IMR-90 (cell line): ENCODE measurements at places on chromosomes 5 and 9. TPM values are rescaled to one million over a fixed set of nuclear protein-coding genes. Genes with fewer than 3 reads are reported as not detected.

The GLRA1 gene
- total RNA-seq: not detected in 2 replicates

DNA sequence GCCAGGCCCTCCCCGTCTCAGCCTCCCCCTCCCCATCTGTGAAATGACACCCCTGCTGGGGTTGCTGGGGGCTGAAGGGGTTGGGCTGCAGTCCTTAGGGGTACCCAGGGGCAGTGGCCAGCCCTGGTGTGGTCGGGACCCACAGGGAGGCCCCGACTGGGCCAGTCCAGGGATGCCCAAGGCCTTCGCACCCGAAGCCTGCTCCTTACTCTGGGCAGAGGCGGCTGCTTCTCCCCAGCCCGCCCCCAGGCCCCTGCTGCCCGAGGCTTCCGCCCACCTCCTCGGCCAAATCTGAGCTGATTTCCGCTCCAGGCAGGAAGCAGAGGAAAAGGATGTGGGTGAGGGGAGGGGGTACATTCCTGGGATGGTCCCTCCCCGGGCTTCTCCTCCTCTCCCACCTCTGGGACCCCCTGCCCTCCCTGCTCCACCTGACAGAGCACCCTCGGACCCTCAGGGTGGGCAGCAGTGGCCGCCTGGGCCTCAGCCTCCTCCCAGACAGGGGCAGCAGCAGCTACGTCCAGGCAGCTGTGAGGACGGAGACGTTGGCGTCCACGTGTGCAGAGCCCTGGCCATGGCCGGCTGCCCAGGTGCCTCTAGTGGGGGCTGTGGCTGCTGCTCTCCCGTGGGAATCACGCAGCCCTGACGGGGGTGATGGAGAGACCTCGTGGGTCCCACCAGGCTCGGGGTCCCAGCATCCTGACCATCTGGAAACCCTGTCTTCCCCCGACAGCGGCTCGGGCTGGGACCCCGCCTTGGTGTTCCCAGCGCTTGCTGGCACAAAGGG is 4.2 kb upstream of the NRARP start:
- peaks cover 6% of the 10 kb centered on the region; the same call in 1 of the 2 replicates for H3K27me3 ChIP-seq
- peaks cover 3% of the 10 kb centered on the region for H3K4me1 ChIP-seq
- H3K27ac ChIP-seq: no peak overlapping the region

DNA sequence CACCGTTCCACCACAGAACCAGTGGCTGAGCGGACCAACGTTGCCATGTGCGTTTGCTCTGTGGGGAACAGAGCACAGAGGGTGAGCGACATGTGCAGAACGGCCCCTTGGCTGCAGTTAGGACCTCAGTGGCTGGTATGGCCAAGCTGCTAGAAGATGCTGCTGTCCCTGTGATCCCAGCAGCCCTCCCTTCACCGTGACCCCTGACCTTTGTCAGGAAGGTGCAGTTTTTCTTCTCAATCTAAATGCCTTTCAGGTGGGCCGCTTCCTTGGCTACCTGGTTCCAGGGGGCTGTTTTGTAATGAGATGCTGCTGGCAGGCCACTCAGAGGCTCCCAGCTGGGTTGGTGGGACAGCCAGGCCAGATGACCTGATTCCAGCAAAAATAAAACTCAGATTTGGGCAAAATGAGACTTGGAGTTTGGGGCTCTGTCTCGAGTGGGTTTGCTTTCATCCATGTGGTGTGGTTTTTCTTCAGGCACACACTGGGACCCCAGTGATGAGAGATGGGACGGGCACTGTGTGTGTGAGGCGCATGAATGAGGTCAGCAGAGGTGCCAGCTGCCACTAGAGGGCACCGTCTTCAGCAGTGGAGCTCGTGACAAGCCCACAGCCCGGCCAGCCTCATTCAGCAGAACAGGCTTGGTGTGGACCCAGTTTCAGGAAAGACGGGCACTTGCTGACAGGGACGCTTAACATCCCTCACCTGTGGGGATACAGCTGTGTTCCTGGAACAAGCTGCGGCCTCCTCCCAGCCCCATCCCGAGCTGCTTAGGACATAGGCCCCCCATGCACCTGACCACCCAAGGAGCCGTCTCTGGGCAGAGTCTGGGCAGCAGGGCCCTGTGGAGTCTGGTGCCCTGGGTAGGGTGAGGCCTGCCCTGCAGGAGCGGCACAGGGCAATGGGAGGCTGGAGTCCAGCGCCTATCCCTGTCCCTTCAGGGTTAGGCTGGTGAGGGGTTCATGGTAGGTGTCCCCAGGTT is 4.1 kb downstream of the MRPS2 start:
- H3K27me3 ChIP-seq: peaks cover 2% of the 10 kb centered on the region; the same call in 1 of the 2 replicates
- no peak overlapping the region for H3K4me3 ChIP-seq
- H3K27ac ChIP-seq: no peak overlapping the region
- H3K4me1 ChIP-seq: peaks cover 6% of the 10 kb centered on the region; the same call in 1 of the 2 replicates
- H3K36me3 ChIP-seq: peaks cover 27% of the 10 kb centered on the region
- DNase-seq: peak; percentile 52

- H3K4me3 ChIP-seq: no peak overlapping the region
- H3K4me1 ChIP-seq: no peaks in the 10 kb centered on the region
- no peak overlapping the region for H3K27ac ChIP-seq
- no peaks in the 10 kb centered on the region for H3K27me3 ChIP-seq
- no peak for DNase-seq
These were observed 249.1 kb downstream of the GADD45G start for GRCh38 chr9:89853931-89854330.

The CCIN gene
- total RNA-seq: 1.1 TPM in 2 replicates

The LCN9 gene
- total RNA-seq: not detected in 2 replicates

DNA sequence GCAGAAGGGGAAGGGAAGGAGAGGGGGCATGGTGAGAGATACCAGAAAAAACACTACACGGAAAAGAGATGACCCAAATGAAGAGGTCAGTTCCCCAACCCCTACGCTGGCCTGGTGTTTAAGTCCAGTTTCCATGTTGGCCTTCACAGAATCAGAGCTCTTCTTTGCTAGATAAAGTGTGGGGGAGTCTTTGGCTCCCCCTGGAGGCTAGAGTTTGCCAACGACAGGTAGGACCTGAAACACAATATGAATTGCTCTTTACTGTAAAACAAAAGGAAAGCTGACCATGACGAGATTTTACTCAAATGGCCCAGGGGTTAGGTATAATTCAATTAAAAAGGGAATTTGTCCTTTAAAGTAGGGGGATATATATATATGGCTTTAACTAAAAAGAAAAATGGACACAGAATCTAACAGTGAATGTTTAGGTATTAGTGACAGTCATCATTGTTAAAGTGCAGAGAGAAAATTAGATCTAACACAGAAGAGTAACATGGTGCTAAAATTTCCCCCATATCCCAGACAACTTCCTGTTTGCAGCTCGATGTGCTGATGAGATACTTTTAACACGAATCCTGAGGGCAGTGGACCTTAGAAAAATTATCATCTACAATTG is 92.0 kb downstream of the SV2C start:
- no peak overlapping the region for H3K4me3 ChIP-seq
- H3K36me3 ChIP-seq: no peaks in the 10 kb centered on the region
- no peaks in the 10 kb centered on the region for H3K4me1 ChIP-seq
- H3K27ac ChIP-seq: no peak overlapping the region

The INVS gene
- 25.3 and 33.5 TPM in 2 replicates for total RNA-seq

- H3K4me1 ChIP-seq: no peaks in the 10 kb centered on the region; the same call in 1 of the 2 replicates
- H3K27me3 ChIP-seq: peaks cover 53% of the 10 kb centered on the region
- H3K36me3 ChIP-seq: no peaks in the 10 kb centered on the region
- peak; percentile 19 for DNase-seq
These were observed 22.0 kb downstream of the ENHO start for GRCh38 chr9:34500623-34501267.

DNA sequence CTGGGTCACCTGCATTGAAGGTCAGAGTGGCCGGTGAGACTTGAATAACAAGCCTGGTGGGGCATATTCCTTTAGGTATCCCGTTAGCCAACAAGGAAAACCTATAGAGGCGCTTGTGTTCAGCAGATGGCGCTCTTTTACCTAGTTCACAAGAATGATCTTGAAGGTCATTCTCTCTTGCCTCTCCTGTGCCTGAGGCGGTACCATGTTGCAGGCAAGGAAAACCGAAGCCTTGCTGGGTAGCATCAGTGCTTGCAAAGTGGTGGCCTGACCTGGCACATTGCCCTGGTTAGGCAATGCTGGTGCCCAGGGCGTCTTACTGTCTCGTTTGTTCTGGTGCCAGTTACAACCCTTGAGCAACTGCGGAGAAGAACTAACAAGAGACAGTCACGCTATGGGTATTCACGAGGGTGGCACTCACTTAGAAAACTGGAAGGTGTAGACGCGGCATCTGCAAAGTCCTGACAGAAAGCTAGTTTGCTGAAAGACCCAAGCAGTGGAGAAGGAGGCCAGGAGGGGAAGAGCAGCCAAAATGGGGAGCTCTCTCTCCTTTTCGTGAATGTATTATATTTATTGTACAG is 56.7 kb downstream of the AOPEP start:
- peak overlapping the region; percentile 67 for H3K27ac ChIP-seq
- H3K36me3 ChIP-seq: no peaks in the 10 kb centered on the region
- DNase-seq: peak; percentile 87
- H3K4me1 ChIP-seq: peaks cover 9% of the 10 kb centered on the region
- H3K4me3 ChIP-seq: no peak overlapping the region

GRCh38 chr9:126830827-126831226 is 26.0 kb downstream of the ZBTB43 start:
- H3K27me3 ChIP-seq: no peaks in the 10 kb centered on the region
- H3K4me3 ChIP-seq: no peak overlapping the region
- H3K36me3 ChIP-seq: peaks cover 25% of the 10 kb centered on the region
- no peak for DNase-seq
- H3K27ac ChIP-seq: no peak overlapping the region

The PROB1 gene
- total RNA-seq: under 0.01 TPM in 2 replicates

The TTC1 gene
- 23.1 and 46.9 TPM in 2 replicates for total RNA-seq

The ESM1 gene
- 8.9 and 10.2 TPM in 2 replicates for total RNA-seq

The DOCK8 gene
- total RNA-seq: not detected in 2 replicates

- no peak overlapping the region for H3K4me3 ChIP-seq
- H3K27ac ChIP-seq: no peak overlapping the region
- peaks cover 48% of the 10 kb centered on the region for H3K36me3 ChIP-seq
- no peak for DNase-seq
- no peaks in the 10 kb centered on the region for H3K27me3 ChIP-seq
These were observed 29.8 kb downstream of the TCF7 start for GRCh38 chr5:134143944-134144941.

The AGXT2 gene
- not detected in 2 replicates for total RNA-seq

DNA sequence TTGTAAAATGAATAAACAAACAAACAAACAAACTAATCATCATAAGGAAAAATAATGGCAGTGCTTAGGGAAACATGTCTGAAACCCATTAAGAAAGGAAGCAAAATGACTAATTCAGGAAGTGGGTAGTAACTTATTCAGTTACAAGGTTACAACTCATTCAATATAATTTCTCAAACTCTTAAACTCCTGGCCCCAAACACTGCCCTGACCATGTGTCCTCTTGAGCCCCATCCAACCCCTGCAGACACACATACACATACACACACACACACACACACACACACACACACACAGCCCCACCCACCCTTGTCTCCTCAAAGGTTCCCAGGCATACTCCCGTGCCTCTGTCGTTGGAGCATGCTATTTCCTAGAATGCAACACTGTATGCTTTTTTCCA is 193.9 kb downstream of the SEC61B start:
- no peak overlapping the region for H3K4me3 ChIP-seq
- H3K4me1 ChIP-seq: peaks cover 6% of the 10 kb centered on the region
- no peak overlapping the region for H3K27ac ChIP-seq
- no peaks in the 10 kb centered on the region for H3K27me3 ChIP-seq
- DNase-seq: peak; percentile 36
- H3K36me3 ChIP-seq: no peaks in the 10 kb centered on the region

The OR1J2 gene
- total RNA-seq: not detected in 2 replicates

DNA sequence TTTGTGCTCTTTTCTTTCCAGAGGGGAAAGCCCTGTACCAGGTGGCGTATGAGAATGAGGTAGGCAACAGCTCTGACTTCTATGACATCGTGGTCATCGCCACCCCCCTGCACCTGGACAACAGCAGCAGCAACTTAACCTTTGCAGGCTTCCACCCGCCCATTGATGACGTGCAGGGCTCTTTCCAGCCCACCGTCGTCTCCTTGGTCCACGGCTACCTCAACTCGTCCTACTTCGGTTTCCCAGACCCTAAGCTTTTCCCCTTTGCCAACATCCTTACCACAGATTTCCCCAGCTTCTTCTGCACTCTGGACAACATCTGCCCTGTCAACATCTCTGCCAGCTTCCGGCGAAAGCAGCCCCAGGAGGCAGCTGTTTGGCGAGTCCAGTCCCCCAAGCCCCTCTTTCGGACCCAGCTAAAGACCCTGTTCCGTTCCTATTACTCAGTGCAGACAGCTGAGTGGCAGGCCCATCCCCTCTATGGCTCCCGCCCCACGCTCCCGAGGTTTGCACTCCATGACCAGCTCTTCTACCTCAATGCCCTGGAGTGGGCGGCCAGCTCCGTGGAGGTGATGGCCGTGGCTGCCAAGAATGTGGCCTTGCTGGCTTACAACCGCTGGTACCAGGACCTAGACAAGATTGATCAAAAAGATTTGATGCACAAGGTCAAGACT is 10.3 kb downstream of the PCYOX1L start:
- H3K4me1 ChIP-seq: 0 out of 2 replicates have a peak, but pooled peaks cover 2% of the 10 kb centered on the region
- no peaks in the 10 kb centered on the region for H3K36me3 ChIP-seq
- no peak overlapping the region for H3K27ac ChIP-seq
- H3K4me3 ChIP-seq: no peak overlapping the region
- no peak for DNase-seq

DNA sequence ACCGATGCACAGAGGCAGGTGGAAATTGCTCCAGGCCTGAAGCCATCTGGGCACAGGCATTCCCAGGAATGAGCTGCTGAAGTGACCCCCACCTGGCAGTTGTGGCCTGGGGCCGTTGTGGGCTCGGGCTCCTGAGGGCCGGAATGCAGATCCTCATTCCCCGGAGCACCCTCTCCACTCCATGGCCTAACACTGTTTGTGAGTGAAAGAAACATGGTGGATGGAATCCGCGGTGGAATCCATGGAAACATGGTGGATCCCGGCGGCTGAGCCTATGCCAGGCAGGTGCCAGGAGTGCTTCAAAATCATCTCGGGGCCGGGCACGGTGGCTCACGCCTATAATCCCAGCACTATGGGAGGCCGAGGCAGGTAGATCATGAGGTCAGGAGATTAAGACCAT is 3.6 kb upstream of the SARDH start:
- DNase-seq: no peak
- peaks cover 4% of the 10 kb centered on the region; the same call in 1 of the 2 replicates for H3K27me3 ChIP-seq

The UHRF2 gene
- total RNA-seq: 37.3 and 55.3 TPM in 2 replicates

The MYOZ3 gene
- total RNA-seq: under 0.01 TPM in 2 replicates

- no peak for DNase-seq
- peak overlapping the region; percentile 98 for H3K27ac ChIP-seq
- H3K4me1 ChIP-seq: peaks cover 38% of the 10 kb centered on the region
- no peaks in the 10 kb centered on the region for H3K27me3 ChIP-seq
- peaks cover 7% of the 10 kb centered on the region for H3K36me3 ChIP-seq
- H3K4me3 ChIP-seq: no peak overlapping the region
These were observed 29.1 kb downstream of the TRIO start for GRCh38 chr5:14172149-14172795.

GRCh38 chr9:80294318-80294717 is 722.6 kb downstream of the TLE4 start:
- H3K4me3 ChIP-seq: no peak overlapping the region
- H3K27ac ChIP-seq: no peak overlapping the region
- no peaks in the 10 kb centered on the region for H3K4me1 ChIP-seq
- no peaks in the 10 kb centered on the region for H3K36me3 ChIP-seq
- DNase-seq: no peak

GRCh38 chr9:90956026-90956810 is 154.6 kb downstream of the SYK start:
- H3K36me3 ChIP-seq: no peaks in the 10 kb centered on the region
- H3K4me3 ChIP-seq: no peak overlapping the region
- peaks cover 13% of the 10 kb centered on the region for H3K4me1 ChIP-seq
- peak overlapping the region; percentile 74 for H3K27ac ChIP-seq
